ENCODE measurements at places on chromosomes 13 and 19.
A peak's percentile ranks its signal among the peaks of the same experiment; 100 is the strongest.

GRCh38 chr19:41641879-41642485 lies 15.1 kb upstream of the CEACAM4 start:
- peak; percentile 29 for DNase-seq

DNA sequence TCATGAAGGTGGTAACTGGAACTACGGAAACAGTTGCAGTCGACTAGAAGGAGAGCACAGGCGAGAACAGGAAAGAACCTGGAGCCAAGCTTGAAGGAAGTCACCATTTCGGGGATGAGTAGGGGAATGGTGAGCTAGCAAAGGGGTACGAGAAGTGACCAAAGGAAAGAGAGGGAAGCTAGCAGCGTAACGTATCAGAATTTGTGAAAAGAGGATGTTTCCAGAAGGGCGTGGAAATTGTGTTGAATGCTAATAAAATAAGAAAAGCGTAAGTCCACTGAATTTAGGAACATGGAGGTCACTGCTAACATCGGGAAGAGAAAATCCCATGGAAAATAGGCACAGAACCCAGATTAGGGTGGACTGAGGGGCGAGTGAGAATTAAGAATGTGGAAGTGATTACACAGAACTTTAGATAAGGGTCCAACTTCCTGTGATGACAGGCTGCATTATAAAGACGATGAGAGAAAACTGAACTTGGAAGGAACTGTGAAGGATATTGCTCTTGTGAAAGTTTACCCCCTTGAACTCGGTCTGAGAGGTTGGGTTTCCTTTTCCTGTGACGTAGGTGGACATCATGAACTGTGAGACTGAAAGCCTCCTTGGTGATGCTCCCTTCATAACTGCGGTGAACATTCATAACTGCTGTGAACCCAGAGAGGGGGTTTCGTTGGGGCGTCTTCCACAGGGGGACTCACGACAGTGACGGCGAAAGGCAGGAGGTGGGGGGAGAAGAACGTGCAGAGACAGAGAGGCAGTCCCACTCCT lies 2.0 kb upstream of the FFAR2 start:
- DNase-seq: no peak

DNA sequence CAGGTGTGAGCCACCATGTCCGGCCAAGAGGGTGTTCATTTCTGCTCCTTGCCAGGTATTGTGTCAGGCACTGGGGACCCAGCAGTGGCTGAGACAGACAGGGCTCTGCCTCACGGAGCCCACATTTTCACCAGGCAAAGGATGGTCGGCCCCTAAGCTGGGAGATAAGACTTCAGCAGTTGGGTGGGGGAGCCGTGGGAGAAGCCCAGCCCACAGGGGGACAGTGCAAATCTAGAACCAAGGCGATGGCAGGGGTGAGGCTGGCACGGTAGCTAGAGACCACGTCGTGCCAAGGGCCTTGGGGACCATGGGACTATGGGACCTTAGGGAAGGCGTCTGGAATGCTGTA lies 8.3 kb downstream of the LSR start:
- DNase-seq: no peak

DNA sequence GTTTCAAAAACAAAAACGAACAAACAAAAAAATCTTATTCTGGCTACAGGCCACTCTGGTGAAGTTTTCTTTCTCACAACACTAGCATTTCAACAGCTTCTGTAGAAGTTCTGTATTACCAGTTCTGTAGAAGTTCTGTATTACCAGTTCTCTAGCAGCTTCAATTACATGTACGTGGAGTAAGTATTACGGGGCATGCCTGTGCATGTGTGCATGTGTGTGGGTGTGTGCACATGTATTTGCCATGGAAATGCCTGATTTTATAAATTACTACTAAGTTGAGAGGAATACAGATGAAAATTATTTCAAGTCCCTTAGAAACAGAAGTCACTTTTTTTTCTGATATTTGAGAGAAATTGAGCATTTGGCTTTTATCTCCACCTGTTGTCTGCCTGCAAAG lies 414.2 kb downstream of the FOXO1 start:
- no peak for DNase-seq

DNA sequence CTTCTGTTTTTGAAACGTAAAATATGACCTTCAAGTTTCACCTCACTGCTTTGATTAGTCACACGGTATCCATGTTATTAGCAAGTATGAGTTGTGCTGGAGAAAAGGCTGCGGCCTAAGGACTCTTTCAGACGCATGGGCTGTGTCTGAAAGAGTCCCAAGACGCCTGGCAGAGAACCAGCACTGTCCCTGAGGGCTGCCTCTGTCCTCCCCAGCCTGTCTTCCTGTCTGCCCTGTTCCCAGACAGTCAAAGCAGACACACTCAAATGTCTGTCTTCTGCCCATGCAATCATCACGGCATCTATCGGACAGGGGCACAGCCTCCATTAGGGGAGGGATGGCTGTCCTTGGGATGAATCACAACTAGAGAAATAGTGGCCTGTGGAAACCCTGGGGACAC lies 65.5 kb downstream of the DPY19L3 start:
- no peak for DNase-seq

- no peak for DNase-seq
Observed at GRCh38 chr19:39582891-39583625, 19.3 kb upstream of the LGALS13 start.

DNA sequence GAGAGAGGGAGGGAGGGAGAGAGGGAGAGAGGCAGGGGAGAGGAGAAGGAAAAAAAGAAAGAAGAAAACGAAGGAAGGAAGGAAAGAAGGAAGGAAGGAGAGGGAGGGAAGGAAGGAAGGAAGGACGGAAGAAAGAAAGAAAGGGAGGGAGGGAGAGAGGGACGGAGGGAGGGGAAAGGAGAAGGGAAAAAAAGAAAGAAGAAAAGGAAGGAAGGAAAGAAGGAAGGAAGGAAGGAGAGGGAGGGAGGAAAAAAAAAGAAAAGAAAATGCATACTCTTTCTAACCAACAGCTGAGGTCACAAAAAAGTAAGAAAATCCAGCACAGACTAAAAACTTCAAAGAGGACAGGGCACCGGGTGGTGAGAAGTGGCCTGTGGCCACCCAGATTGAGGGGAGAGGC lies 109.7 kb downstream of the GNG7 start:
- DNase-seq: no peak

DNA sequence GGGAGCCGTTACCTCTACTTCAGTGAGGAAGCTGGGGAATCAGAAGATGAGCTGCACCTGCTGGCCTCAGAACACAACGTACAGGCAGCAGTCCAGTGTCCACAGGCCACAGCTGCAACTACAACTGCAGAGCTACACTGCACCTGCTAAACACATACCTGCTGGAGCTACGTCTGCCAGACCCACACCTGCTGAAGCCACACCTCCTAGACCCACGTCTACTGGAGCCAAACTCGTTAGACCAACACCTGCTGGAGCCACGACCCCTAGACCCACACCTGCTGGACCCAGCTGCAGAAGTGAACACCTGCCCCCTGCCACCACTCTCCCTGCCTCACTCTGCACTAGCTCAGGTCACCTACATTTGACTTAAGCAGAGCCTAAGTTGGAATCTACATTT lies 169.9 kb downstream of the USP12 start:
- no peak for DNase-seq

DNA sequence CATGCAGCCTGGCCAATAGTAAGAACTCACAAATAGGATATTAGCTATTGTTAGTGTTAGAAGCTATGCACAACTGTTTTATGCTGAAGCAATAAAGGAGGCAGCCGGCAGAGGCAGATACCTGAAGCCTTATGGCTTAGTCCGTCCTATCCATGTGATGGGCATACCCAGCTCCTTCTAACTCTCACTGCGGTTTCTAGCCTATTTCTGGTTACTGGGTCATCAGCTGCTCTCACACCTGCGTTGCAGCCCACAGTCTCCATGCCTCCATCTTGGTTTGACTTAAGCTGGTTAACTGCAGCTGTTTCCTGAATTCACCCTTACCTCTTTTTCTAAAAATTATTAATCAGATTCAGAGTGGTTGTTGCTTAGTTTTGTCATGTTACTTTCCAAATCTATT lies 40.5 kb upstream of the CNMD start:
- no peak for DNase-seq

DNA sequence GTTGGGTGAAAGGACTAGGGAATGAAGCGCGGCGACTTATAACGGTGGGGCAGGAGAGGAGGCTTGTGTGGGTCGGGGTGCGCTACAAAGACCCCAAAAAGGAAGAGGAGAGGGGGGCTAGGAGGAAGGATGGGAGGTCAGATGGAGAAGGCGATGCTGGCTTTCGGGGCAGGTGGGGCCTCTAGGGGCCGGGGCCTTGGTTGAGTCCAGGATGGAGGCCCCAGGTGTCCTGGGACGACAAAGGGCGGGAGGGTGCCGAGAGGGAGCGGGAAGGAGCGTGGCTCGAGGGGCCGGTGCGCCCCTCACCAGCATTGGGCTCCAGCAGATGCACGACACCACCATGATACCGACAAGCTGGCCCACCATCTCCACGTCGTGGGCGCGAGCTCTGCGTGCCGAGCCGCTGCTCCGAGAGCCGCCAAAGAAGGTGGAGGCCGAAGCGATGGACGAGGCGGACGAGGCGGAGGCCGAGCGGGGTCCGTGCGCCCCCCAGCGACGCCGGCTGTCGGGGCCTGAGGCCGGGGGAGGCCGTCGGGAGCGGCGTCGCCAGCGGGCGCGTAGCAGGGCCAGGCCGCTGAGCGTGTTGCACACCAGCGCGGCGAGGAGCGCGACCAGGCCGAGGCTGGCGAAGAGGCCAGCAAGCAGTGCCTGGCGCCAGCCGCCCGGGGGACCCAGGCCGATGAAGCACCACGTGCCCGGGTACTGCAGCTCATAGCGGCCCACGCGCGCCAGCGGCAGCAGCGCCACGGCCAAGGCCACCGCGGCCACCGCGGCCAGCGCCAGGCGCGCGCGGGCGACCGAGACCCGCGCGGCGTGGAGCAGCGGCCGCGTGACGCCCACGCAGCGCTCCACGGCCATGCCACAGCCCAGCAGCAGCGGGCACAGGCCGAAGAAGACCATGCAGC lies 1.8 kb downstream of the PTGER1 start:
- no peak for DNase-seq

GRCh38 chr19:15869873-15870272 lies 28.0 kb downstream of the CYP4F2 start:
- no peak for DNase-seq

GRCh38 chr19:18262917-18263316 lies 11.3 kb downstream of the IQCN start:
- DNase-seq: peak; percentile 25

DNA sequence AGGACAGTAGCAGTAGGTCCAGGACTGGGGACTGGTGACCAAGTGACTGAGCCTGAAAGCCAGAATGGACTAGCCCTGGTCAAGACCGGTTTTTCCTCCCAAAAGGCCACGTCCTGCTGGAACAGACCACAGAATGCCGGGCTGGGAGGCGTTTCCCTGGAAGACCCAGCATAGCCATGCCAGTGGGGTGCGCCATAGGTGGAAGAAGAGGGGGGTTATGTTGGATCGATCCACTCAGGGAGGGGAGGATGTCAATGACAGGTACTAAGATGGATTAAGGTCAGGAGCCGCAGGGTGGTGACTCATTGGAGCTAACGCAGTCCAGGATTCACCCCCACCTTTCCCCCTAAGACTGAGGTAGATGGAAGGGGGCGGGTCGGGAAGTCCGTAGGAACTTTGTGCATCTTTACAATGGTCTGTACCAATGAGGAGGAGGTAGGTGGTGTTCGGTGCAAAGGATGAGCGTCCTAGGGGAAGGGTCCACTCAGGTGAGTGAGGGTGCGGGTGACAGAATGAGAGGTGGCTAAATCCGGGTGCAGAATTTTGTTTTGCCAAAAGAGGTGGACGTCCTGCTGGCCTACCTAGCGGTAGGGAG lies 21.0 kb downstream of the VASP start:
- peak; percentile 44 for DNase-seq

GRCh38 chr19:54451331-54451871 lies 2.4 kb downstream of the LENG8 start:
- DNase-seq: peak; percentile 36

- peak; percentile 2 for DNase-seq
Observed at GRCh38 chr13:85616275-85616674, 182.9 kb downstream of the SLITRK6 start.

- no peak for DNase-seq
Observed at GRCh38 chr13:98919566-98919965, 58.3 kb downstream of the DOCK9 start.

GRCh38 chr13:73248711-73249580 lies 190.1 kb downstream of the KLF5 start:
- DNase-seq: no peak

GRCh38 chr19:43563816-43564457 lies 11.4 kb downstream of the XRCC1 start:
- no peak for DNase-seq

- peak; percentile 20 for DNase-seq
Observed at GRCh38 chr19:27962264-27962663, 1250.7 kb downstream of the UQCRFS1 start.

- no peak for DNase-seq
Observed at GRCh38 chr19:40155749-40156265, 35.4 kb upstream of the MAP3K10 start.

DNA sequence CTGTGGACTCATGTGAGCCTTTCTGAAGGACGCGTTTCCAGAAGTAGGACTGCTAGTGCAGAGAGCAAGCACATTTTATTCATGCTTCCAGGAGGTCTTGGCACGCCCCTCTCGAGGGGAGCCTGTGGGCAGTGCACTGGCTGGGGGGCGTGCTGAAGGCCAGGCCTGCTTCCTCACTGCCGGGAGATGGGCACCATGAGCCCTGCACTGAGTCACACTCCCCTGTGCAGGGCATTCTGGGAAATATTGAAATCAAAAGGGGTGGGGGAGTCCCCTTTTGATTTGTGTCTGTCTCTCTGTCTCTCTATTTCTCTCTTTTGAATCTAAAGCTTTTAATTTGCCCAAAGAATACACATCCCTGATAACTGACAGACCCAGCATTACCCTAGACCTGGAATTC lies 34.0 kb downstream of the DPF1 start:
- no peak for DNase-seq

GRCh38 chr19:40400559-40400958 lies 10.6 kb upstream of the HIPK4 start:
- no peak for DNase-seq

- DNase-seq: peak; percentile 2
Observed at GRCh38 chr19:11659612-11660011, 62.3 kb downstream of the ZNF627 start.

GRCh38 chr13:64778002-64778401 lies 2452.1 kb downstream of the PCDH9 start:
- no peak for DNase-seq

DNA sequence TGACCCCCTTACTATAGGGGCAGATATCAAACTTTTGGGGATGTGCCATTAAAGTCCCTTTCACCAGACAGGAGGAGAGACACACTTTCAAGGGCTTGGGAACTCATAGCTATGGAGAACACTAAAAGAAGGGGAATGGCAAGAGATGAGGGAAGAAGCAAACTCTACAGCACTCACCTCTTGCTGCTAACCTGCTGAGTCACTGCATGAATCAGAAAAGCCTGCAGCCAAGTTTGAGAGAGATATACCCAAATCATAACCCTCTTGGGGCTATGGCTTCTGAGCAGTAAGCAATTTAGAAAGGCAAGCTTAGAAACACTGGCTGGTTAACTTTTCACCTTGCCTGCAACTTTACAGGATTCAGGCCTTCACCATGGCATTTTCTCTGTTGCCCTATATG lies 1028.0 kb downstream of the UQCRFS1 start:
- DNase-seq: no peak

- DNase-seq: no peak
Observed at GRCh38 chr13:112941349-112941748, 27.7 kb upstream of the MCF2L start.

All from astrocyte of the spinal cord (primary cell).